Activated naive CD4-positive, alpha-beta T cell treated with Interleukin-2 at 50 U/mL for 16 hours (primary cell): ENCODE measurements at places on chromosomes 16 and 17.
A peak's percentile ranks its signal among the peaks of the same experiment; 100 is the strongest.

- no peak for DNase-seq
Measured at GRCh38 chr17:8865385-8865784, 2.1 kb downstream of the PIK3R6 start.

- no peak for DNase-seq
Measured at GRCh38 chr17:52536489-52536888, 378.0 kb upstream of the CA10 start.

DNA sequence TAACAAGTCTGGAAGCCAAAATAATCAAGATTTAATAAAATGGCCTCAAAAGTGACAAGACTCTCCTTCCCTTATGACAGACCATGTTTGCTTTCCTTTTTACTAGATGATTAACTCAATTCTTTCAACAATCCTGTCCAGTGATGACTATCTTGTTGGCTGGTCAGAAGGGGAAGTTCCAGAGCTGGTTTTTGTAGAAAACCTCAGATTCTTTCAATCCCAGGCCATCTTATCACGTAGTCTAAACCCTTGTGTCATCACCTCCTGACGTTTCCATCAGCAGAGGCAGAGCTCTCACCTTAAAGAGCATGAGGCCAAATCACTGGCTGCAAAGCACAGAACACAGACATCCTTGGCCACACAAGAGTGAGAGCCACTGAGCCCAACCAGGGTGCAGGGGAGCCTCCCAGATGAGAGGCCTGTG, 125.3 kb downstream of the ANKRD11 start:
- no peak for DNase-seq

DNA sequence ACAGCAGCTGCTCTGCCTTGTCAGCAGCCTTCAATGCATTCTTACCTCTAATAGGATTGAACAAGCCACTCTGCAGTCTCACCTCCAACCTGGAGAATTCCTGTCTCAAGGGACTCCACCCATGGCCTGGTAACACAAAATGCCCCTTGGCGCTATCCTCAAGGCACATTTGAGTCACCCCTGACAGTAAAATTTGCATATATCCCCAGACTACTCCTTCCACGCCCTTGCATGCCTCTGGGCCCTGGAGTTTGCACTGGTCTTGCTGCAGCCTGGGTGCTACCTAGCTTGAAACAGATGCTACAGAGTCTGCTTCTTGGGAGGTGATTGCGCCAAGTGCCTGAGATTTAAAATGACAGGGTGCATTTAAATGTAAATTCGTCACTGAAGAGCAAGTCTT, 391.4 kb upstream of the MAF start:
- DNase-seq = no peak

- peak; percentile 91 for DNase-seq
Measured at GRCh38 chr17:78356101-78356713, 3.7 kb downstream of the SOCS3 start.

DNA sequence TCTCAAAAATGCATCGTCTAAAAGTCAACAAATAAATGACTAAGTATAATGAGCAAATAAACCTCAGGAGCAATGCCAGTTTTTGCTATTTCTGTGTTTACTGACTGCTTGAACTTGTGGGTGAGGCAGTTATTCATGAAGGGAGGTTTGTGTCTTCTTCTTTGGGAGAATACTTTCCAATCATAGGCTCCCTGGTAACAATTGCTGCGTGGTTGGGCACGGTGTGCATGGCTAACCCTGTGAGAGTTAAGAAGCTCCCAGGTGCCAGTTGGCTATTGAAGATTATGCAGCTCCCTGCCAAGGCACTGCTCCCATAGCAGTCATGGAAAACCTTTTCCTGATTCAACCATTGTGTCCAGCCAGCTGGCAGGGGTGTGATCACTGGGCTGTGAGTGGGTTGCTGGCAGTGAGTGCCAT, 775.9 kb upstream of the GOT2 start:
- no peak for DNase-seq

DNA sequence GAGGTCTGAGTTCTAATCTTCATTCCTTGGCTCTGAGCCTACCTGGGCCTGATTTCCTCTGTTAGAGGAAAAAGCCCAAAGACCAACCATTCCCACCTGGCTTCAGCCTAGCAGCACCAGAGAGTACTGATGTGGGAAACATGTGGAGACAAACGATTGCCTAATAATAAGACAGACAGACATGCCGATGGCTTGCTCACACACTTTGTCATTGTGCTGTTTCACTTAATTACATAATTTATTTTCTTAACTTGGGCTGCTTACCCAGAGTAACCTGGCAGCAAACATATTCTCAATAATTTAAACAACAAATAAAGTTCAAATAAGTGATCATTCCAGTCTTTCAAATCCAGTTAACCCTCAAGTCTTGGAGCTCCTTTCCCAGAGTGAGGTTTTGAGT, 83.4 kb downstream of the MAF start:
- no peak for DNase-seq
